ENCODE measurements at places on chromosomes 7 and 10. TPM values are rescaled to one million over a fixed set of nuclear protein-coding genes. Genes with fewer than 3 reads are reported as not detected.

RBM48 gene
- 12.8 TPM for total RNA-seq

CREB5 gene
- 10.5 TPM for total RNA-seq

LIPJ gene
- not detected for total RNA-seq

SMKR1 gene
- total RNA-seq, result 0.37 TPM

CPA5 gene
- total RNA-seq, result not detected

VGF gene
- total RNA-seq, result 0.20 TPM

Measured in M059J (cell line).